ENCODE measurements at places on chromosomes 5 and 9. TPM values are rescaled to one million over a fixed set of nuclear protein-coding genes. Genes with fewer than 3 reads are reported as not detected.

DNA sequence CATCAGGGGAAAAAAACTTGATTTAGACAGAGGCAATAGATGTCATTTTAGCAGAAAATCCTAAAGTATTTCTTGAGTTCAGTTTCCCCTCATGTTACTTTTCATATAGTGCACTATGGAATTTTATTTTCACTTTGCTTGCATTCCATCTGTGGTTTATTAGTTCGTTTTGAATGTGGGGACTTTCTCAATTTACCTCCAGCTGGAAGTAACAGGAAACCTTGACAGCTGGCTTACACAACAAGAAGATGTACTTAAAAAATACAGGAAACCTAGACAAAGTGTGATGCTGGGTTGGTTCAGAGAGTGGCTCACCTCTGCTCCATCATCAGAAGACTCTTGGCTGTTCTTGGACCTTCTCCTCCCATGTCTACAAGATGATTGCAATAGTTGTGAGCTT, 567.0 kb downstream of the CETN3 start:
- DNase-seq: no peak
- no peaks in the 10 kb centered on the region for H3K36me3 ChIP-seq
- H3K27ac ChIP-seq: no peak overlapping the region
- no peak overlapping the region for H3K4me3 ChIP-seq
- no peaks in the 10 kb centered on the region for H3K4me1 ChIP-seq

- no peak overlapping the region for H3K4me3 ChIP-seq
- H3K36me3 ChIP-seq: no peaks in the 10 kb centered on the region
- DNase-seq: no peak
- H3K27me3 ChIP-seq: no peaks in the 10 kb centered on the region
These were observed 38.3 kb downstream of the RETREG1 start for GRCh38 chr5:16578474-16578883.

- peak overlapping the region; percentile 16 for H3K4me3 ChIP-seq
- DNase-seq: no peak
- peak overlapping the region; percentile 86 for H3K27ac ChIP-seq
- peaks cover 6% of the 10 kb centered on the region for H3K36me3 ChIP-seq
- H3K27me3 ChIP-seq: no peaks in the 10 kb centered on the region
These were observed 875 bp downstream of the TPM2 start for GRCh38 chr9:35688558-35689541.

GRCh38 chr9:21852754-21853153, 50.3 kb downstream of the MTAP start:
- no peak overlapping the region for H3K4me3 ChIP-seq
- DNase-seq: no peak
- H3K4me1 ChIP-seq: no peaks in the 10 kb centered on the region
- H3K27ac ChIP-seq: no peak overlapping the region
- no peaks in the 10 kb centered on the region for H3K27me3 ChIP-seq
- H3K36me3 ChIP-seq: no peaks in the 10 kb centered on the region

DNA sequence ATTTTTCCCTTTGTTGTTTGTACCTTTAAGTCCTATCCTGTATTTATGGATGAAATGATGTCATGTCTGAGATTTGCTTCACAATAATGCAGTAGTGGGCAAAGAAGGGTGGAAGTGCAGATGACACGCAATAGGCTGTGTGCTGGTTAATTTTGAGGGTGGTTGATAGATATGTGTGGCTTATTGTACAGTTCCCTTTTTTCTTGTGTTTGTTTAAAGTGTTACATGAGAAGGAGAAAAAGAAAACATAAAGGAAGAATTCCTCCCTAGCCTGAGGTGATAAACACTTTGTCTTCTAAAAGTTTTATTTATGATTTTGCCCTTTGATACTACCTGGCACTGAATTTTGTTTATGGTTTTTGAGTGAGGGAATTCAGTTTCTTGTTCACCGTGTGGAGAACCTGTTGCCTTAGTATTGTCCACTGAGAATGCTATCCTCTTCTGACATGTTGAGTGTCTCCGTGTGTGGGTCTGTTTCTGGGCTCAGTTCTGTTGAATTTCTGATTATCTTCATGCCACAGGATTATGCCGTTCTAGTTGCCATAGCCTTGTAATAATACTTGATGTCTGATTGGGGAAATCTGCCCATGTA, 52.3 kb upstream of the FAM120AOS start:
- H3K4me1 ChIP-seq: peaks cover 35% of the 10 kb centered on the region
- DNase-seq: no peak
- peak overlapping the region; percentile 85 for H3K27ac ChIP-seq

The LRRC19 gene
- total RNA-seq: not detected

The GHR gene
- total RNA-seq: 7.4 TPM
